Inflammatory macrophage (primary cell): ENCODE measurements at places on chromosomes 3 and 15.

- no peak for DNase-seq
Measured at GRCh38 chr3:4992118-4992517, 12.9 kb downstream of the BHLHE40 start.

DNA sequence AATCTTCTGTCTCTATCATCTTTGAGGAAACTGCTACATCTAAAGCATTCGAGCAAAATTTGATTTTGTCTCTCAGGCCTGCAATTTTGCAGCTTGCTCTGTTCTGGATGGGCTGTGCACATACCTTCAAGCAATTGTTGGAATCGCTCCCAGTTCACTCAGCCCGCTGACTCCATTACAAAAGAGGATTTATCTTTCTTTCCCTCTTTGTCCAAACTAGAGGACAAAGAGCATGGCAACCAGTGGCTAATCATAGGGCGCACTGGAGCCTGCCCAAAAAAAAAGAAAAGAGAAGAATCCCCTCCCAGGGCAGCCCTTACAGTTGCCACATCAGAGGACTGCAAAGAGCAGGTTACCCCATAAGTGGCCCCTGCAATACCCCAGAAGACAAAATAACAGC lies 49.0 kb upstream of the DUT start:
- no peak for DNase-seq

- peak; percentile 93 for DNase-seq
Measured at GRCh38 chr3:127908202-127908601, 6.8 kb upstream of the KBTBD12 start.

DNA sequence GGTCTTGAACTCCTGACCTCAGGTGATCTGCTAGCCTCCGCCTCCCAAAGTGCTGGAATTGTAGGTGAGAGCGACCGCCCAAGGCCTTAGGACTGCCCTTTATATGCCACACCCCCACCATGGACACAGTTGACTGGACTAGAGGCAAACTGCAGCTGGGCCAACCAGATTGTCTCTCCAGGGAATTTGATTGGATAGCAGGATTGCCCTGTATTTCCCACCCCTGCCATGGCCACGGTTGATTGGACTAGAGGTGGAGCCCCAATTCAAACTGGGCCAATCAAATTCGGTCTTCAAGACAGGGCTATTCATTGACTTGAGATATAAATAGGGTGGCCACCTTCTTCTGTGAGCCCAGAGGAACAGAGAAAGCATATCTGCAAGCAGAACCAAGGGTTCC lies 6.9 kb upstream of the CLPX start:
- no peak for DNase-seq

DNA sequence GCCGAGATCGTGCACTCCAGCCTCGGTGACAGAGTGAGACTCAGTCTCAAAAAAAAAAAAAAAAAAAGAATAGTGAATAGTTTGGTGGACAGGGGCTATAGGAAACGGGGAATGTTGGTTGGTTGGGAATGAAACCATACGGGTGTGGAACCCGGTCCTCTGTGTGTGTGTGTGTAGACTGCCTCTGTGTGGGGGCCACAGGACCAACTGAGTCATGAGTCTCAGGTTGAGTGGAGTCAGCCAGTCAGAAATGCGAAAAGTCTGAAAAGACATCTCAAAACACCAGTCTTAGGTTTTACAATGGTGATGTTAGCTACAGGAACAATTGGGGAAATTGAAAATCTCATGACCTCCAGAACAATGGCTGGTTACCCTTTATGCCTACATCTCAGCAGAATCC lies 44.5 kb downstream of the ZDHHC19 start:
- peak; percentile 34 for DNase-seq

GRCh38 chr15:65603134-65603533 lies 7.8 kb downstream of the INTS14 start:
- DNase-seq = no peak

GRCh38 chr3:108006077-108006771 lies 84.6 kb downstream of the CD47 start:
- DNase-seq = no peak

DNA sequence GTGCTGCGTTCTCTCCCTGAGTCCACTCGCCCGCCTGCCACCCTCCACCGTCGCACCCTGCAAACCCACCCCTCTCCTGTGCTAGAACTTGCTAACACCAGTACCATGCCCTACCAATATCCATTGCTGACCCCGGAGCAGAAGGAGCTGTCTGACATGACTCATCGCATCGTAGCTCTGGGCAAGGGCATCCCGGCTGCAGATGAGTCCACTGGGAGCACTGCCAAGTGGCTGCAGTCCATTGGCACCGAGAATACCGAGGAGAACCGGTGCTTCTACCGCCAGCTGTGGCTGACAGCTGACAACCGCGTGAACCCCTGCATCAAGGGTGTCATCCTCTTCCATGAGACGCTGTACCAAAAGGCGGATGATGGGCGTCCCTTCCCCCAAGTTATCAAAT lies 4.9 kb upstream of the ALAS1 start:
- DNase-seq = no peak

DNA sequence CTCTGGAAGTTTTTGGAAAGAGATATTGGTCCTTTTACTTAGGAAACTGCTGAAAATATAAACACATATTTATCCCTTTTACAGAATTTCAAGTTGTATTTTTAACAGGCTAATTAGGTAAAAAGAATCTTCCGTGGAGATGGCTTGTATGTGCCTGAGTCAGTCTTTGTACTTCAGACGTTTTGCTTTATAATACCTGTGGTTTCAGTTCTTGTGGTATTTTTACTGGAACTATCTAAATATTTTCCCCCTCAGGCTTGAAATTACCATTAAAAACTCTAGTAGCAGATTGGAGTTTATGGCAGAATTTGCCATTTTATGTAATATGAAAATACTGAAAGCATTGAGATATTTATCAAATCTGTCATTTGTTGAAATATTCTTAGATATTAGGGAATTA lies 151.6 kb upstream of the CGNL1 start:
- no peak for DNase-seq

DNA sequence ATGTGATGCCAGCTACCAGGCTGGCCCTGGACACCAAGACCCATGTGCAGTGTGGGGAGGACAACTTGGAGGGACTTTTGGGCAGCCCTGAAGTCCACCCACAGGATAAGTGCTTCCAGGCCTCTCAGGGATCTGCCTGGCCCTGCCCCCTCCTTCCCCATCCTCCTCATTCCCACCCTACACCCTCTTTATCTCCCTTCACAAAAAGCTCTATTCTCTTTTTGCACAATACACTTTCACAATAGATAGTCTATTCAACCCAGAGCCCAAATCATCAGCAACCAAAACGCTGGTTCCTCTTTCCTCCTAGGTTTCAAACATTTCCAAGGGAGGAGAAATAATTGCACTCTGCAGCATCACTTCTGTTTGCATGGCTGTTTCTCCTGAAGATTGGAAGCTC lies 7.8 kb upstream of the ZNF710 start:
- DNase-seq = peak; percentile 76

DNA sequence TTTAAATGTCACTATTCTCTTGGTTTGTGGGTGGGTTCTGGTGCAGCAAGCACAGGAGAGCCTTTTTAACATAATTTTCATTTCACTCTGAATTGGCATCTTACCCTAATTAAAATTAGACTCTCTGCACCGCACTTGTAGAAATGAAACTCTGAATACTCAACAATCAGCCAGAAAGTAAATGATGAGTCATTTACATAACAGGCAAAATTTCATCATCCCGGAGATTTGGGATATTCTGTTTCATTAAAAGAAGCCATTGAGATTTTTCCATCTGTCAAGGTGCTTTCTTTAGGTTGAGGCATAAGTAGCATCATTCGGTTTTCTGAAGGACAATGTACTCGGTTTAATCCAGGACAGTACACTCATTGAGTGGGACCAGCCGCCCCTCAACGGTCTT lies 111.0 kb downstream of the RFTN1 start:
- no peak for DNase-seq

DNA sequence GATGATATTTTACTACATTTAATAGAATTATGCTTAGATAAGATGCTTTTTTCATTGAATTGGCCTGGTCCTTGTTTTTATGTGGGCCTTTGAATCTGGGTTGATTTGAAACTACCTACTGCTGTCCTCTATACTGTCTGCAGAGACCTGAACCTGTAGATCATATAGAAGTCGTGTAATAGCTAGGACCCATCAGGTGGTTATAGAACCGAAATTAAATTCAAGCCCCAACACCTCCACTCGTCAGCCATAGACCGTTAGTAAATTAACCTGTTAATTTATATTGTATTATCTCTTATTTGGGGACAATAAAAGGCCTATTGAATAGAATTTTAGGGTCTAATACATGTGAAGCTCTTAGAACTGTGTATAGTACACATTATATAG lies 108.4 kb downstream of the MBNL1 start:
- DNase-seq = no peak

GRCh38 chr3:54756330-54756731 lies 171.5 kb downstream of the LRTM1 start:
- DNase-seq = no peak

DNA sequence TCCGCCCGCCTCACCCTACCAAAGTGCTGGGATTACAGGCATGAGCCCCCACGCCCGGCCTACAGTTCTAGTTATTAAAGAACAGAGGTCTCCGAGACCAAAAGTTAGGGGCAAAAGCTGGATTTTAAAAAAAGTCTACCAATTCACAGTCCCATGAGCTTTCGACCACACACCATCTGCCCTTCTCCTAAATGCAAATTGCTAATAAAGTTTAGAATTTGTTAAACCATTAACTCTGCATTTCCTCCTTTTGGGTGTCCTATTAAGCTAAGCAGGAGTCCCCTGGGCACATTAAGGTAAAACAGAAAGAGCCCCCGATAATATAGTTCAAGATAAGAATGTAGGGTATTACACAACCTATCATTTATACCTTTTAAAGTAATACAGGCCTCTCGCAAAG lies 322.7 kb downstream of the FOXP1 start:
- no peak for DNase-seq

- DNase-seq = peak; percentile 65
Measured at GRCh38 chr3:183698756-183699155, 1.2 kb downstream of the YEATS2 start.

DNA sequence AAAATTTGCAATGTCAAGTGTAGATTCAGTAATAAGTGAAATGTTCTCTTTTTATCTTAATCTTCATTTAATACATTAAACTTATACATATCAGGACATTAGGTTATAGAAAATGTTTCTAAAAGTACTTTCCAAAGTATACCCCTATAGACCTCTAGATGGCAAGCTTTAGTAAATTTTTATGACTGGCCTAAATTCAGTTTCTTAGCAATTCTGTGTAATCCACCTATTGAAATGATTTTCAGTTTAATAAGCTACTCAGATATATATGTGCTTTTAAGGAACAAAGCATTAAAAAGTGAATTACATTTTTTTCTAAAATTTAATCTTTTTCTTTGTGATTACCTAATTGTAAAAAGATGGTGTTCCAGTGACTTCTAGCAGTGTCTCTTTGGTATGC lies 342.2 kb downstream of the GBE1 start:
- DNase-seq = peak; percentile 24

GRCh38 chr3:66747696-66748095 lies 246.9 kb upstream of the LRIG1 start:
- no peak for DNase-seq

- no peak for DNase-seq
Measured at GRCh38 chr3:127786353-127787070, 35.8 kb downstream of the MGLL start.

GRCh38 chr3:131370935-131371687 lies 10.5 kb upstream of the NUDT16 start:
- no peak for DNase-seq

DNA sequence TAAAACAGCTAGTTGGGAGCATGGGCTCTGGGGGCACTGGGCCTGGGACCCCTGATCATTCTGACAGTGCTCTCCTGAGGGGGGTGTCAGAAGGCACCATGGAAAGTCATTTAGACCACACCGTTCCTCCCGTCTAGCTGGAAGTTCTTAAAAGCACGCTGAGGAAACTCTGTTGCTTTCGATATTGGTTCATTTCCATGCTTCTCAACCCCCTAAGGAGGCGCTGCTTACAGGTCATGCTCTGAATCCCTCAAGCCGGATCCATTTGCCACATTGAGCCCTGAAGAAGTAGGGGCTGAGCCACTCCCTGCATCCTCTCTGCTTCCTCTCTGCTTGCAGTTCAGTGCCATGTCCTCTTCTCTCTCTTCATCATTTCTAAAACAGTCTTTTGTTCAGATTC lies 187.2 kb downstream of the CACNA2D3 start:
- no peak for DNase-seq

DNA sequence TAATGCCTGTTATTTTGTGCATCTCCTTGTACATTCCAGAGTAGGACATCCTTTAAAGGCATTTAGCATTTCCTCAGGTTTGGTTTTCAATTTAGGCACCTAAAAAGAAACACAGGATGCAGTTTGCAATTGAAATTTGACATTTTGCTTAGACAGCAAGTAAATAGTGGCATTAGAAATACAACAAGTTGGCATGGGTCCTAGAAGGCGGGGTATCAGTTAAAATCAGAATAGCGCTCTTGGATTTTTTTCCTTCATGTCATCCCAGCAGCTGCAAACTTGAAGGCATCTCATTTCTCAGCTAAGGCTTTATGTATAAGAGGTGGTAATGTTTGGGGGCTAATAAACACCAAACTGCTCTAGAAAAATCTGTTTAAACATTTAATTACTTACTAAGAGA lies 47.5 kb upstream of the SKOR1 start:
- no peak for DNase-seq

GRCh38 chr3:30613133-30613825 lies 6.9 kb downstream of the TGFBR2 start:
- DNase-seq = peak; percentile 50

- DNase-seq = peak; percentile 91
Measured at GRCh38 chr3:160801386-160802118, 45.5 kb downstream of the PPM1L start.

GRCh38 chr3:106485802-106486201 lies 617.0 kb upstream of the CBLB start:
- DNase-seq = no peak

- DNase-seq = peak; percentile 79
Measured at GRCh38 chr15:90367576-90367975, 15.5 kb downstream of the ZNF774 start.

DNA sequence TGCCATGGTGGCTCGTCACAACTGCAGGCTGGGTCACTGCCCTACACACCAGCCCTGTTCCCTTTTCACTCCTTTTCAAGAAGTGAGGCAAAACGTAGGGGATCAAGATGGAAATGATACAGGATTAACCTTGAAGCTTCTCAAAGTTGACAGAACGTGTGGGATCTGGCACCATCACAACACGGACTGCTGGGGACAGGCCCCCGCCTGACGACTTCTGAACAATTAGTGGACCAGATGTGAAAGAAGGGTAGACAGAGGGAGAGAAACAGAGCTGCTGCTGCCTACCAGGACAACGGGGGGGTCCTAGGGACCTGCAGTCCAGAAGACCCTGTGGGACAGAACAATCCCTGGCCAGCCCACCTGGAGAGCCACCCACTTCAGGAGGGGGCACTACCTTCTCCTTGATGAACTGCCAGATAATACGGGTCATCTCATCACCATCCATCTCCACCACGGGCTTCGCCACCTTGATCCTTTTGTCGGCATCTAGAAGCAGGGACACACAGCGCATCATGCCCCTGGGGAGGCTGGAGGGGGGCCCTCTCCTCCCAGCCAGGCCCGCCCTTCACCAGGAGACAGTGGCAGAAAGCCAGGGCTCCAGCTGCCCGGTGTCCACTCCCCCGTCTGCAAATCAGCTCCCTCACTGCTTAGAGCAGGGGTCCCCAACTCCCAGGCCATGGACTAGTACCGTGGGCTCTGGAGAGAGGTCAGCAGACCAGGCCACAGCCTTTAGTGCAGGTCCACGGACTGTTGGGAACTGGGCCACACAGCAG lies 10.9 kb downstream of the IDH2 start:
- DNase-seq = no peak
